ENCODE measurements at places on chromosomes 12 and 14.

GRCh38 chr12:31057671-31058070 lies 16.0 kb upstream of the DDX11 start:
- DNase-seq, result no peak

- DNase-seq, result no peak
Observed at GRCh38 chr12:40226705-40227104, 1.9 kb downstream of the LRRK2 start.

DNA sequence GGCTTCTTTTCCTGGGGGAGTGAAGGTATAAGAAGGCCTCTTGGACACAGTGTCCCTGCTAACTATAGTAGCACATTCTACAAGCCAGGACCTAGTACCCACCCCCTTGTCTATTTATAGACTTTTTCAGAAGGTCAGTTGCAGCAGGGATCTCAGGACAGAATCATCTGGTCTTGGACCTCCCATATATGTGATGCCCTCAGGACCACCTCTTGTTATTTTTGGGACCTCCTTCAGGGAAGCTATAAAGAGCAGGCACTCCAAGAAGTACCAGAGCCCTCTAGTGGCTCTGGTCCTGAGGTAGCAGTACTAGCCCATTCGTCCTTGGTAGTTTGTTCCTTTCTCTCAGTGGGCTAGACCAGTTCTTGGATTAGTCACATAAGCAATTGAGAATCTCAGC lies 4.3 kb downstream of the COQ10A start:
- peak; percentile 86 for DNase-seq

- no peak for DNase-seq
Observed at GRCh38 chr12:4775936-4776335, 55.7 kb downstream of the GALNT8 start.

DNA sequence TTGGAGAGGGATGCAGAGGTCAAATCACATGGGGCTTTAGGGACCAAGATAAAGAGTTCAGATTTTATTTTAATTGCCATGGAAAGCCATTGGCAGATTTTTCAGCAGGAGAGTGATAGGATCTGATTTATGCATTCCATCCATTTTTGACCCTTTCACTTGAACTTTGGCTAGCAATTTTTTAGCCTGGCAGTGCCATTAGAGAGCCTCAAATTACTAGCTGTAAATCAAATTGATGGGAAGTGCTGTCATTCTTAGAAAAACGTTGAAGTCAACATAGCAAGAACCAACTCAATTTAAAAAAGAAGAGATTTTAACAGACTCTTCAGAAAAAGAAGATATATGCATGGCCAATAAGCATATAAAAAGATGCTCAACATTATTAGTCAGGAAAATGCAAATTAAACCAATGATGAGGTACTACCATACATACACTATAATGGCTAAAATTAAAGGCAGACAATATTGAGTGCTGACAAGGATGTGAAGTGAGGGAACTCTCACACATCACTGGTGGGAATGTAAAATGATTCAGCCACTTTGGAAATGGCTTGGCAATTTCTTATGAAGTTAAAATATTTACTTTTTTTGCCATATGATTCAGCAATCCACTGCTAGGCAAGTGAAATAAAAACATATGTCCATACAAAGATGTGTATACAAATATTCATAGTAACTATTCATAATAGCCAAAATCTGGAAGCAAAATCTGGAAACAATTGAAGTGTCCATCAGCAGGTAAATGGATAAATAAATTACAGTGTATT lies 89.7 kb downstream of the PTCSC3 start:
- DNase-seq, result no peak

DNA sequence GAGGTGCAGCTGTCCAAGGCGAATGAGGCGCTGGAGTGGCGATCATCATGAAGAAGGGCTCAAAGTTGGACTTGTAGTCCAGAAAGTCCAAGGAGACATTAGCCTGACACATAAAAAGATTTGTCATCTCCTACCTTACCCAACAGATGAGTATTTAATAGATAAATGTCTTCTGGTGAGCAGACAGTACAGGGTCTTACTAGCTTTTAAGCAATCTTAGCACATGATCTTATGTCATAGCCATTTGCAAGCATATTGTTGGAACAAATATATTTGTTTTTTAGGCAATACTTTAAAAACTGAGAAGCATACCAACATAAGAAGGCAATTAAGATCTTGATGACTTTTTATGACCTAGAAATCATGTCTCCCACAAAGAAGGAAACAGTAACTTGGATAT lies 16.0 kb downstream of the GNS start:
- DNase-seq, result no peak

Data from Kasumi-1 (cell line).